GM19239 (cell line): ENCODE measurements at places on chromosomes 4 and X.

- DNase-seq, result no peak
These were observed 298.7 kb upstream of the CLNK start for GRCh38 chr4:10983268-10983667.

DNA sequence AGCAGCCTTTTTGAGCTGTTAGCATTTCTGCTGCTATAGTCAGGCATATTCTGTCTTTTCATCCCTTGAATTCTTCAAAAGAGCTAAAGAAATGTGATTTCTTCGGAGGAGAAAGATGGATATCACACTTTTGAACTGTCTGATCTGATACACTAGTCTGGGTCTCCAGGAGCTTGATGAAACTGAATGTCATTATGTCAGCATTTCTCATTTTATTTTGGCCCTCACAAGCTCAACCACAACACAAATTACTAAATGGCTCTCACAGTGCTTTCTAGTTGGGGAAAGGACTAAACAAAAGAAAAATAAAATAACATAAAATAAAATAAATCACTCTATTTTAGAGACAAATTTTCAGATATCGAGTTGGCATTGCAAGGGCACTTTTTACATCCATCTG, 655.3 kb upstream of the SPANXN1 start:
- DNase-seq, result no peak

- no peak for DNase-seq
These were observed 1293.1 kb downstream of the PCDH19 start for GRCh38 chrX:99117011-99117410.

DNA sequence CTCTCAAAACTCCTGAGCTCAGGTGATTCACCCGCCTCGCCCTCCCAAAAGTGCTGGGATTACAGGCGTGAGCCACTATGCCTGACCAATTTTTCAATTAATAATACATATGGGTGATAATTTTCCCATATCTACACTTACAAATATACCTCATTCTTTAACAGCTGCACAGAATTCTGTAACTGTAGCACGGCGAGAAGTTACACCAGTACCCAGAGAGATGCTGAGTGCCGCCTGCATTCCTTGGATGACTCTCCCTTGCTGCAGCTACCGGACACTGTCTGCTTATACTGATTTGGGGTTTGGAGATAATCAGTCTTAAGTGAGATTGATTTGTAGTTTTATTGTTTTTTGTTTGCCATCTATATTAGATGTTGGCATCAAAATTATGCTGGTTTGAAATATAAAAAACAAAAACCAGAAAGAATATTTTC, 5.8 kb downstream of the TIFA start:
- DNase-seq, result no peak

GRCh38 chrX:38675856-38676255, 114.5 kb downstream of the TSPAN7 start:
- no peak for DNase-seq

GRCh38 chr4:80963051-80963450, 67.5 kb upstream of the BMP3 start:
- no peak for DNase-seq

- no peak for DNase-seq
These were observed 218.9 kb downstream of the FBXW7 start for GRCh38 chr4:152316969-152317368.

DNA sequence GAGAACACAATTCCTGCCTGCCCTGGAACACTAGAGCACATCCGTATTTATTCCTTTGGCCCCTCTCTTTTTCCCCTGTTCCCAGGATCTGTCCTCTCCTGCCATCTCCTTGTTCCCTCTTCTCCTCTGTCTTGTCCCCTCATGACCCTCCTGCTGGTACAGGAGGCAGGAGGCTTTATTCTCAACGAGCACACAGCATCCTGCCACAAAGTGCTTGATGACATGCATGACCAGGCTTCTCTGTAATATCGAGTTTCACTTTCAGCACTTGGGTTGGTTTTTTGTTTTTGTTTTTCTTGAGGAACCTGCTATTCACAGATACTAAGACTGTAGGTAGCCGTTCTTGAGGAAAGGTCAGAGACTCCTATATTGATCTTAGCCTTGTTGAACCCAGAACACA, 35.3 kb downstream of the NALF2 start:
- DNase-seq, result no peak

DNA sequence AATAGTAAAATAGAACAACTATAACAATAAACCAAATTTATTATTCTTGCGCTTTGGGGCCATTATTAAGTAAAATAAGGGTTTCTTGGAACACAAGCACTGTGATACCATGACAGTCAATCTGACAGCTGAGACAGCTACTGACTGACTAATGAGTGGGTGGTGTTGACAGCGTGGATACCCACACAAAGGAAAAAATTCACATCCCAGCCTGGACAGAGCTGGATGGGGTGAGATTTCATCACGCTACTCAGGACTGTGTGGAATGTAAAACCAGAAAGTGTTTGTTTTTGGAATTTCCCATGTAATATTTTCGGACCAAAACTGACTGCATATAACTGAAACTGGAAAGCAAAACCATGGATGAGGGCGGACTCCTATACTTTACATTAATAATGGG, 48.8 kb downstream of the IGFBP7 start:
- DNase-seq, result no peak

- no peak for DNase-seq
These were observed 38.9 kb downstream of the CNGA2 start for GRCh38 chrX:151773434-151773833.

DNA sequence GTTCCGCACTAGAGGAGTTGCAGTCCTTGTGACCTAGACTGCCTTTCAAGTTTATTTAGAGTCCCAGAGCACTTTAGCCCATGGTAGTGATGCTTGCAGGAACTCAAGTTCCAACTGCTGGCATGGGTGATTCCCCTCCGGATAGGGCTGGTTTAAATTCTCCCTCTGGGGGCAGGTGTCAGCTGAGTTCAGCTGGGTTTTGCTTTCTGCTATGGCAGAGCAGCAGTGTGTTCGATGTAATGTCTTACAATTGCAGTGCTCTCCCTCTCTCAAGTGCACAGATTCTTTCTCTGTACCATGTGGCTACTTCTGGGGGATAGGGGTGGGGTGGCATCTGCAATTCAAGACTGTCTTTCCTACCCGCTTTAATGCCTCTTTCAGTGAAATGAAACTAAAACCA, 164.8 kb upstream of the ZIC3 start:
- no peak for DNase-seq

- no peak for DNase-seq
These were observed 23.1 kb downstream of the BANK1 start for GRCh38 chr4:101813604-101814003.

- DNase-seq, result no peak
These were observed 15.9 kb downstream of the DHX15 start for GRCh38 chr4:24568425-24568824.

- no peak for DNase-seq
These were observed 79.2 kb upstream of the ACSL4 start for GRCh38 chrX:109812236-109812635.

DNA sequence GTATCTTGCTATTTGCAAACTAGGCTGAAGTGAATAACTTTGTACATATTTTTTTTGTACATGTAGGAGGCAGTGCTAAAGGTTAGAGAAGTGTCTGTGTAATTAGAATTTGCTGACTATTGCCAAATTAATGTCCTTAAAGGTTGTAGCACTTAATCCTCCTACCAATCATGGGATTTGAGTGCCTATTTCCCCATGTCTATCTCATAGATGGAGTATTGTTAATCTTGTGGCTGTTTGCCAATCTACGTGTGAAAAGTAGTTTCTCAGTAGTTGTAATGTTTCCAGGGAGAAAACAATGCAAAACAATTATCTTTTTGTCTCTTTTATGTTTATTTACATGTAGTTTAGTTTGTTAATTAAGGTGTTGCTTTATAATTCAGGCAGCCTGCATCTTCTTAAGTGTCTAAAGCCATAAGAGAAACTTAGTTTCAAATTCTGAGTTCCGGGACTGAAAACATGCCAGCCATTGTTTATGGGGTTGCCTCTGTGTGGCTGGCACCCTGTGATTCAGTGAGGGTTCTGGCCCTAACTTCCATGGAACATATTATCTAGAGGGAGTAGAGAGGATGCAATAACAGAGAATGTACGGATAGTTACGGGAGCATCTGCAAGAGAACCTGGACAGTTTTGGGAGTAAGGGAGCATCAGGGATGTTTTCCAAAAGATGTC, 142.4 kb downstream of the KLHL8 start:
- DNase-seq, result no peak

GRCh38 chr4:123343400-123344041, 53.1 kb upstream of the SPRY1 start:
- no peak for DNase-seq

- DNase-seq, result no peak
These were observed 96.5 kb downstream of the FRMPD4 start for GRCh38 chrX:12234534-12235329.

GRCh38 chrX:97398030-97398551, 514.4 kb downstream of the RPA4 start:
- DNase-seq, result no peak

- DNase-seq, result no peak
These were observed 23.5 kb downstream of the SPRY1 start for GRCh38 chr4:123419885-123420755.

GRCh38 chrX:68203646-68204045, 229.6 kb downstream of the OPHN1 start:
- no peak for DNase-seq

- no peak for DNase-seq
These were observed 69.8 kb upstream of the FAT4 start for GRCh38 chr4:125244848-125245450.

- no peak for DNase-seq
These were observed 55.5 kb downstream of the CEP135 start for GRCh38 chr4:56004235-56004634.

DNA sequence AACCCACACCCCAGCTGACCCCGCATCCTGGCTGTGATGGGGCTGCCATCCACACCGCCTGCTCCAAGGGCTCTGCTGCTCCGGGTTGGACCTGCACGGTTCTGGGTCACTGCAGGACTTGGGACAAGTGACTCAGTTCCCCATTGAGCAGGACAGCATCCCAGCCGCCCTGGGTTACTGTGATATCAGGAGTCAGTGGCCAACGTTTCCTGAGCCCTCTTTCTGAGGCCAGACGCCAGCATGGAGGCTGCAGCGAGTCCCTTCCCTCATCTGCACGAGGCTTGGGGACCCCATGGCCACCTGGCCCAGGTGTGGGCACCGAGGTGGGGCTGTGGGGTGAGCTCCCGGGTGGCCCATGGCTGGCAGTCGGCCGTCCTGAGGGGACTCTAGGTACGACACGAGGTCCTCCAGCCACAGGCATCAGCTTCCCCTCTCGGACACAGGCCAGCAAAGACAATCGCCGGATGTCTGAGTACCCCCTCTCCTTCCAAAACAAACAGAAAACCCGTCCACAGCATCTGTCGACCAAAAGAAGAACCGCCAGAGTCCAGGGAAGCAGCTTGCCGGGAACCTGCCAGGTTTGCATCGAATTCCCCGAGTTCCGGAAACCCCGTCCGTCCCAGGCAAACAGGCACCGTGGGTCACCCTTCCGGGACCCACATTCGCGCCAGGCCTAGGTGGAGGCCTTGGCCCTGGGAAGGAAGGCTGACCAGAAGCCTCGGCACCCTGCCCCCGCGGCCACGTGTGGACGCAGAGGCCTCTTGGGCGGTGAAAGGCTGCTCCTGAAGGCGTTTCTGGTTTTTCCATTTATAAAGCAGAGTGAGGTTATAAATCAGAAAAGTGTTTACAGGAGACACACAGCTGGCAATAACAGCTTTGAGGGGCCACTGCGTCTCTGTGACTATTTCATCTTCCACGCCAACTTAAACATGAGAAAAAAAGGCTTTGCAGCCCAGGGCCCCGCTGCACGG, 136.0 kb downstream of the FAM53A start:
- no peak for DNase-seq

DNA sequence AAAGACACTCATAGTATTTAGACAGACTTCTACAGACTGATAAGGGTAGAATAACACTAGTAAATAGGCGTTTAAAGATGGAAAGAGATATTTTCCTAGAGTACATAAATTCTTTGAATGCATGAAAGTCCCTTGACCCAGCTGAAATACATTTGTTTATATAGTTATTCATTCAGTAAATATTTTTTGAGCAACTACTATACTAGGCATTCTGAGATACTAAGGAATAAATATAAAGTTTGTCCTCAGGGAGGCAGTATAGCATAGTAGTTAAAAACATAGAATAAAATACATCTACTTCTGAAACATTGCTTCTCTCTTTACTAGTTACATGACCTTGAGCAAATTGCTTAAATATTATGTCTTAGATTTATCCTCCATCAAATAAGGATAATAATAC, 27.4 kb downstream of the HMGN5 start:
- DNase-seq, result no peak

DNA sequence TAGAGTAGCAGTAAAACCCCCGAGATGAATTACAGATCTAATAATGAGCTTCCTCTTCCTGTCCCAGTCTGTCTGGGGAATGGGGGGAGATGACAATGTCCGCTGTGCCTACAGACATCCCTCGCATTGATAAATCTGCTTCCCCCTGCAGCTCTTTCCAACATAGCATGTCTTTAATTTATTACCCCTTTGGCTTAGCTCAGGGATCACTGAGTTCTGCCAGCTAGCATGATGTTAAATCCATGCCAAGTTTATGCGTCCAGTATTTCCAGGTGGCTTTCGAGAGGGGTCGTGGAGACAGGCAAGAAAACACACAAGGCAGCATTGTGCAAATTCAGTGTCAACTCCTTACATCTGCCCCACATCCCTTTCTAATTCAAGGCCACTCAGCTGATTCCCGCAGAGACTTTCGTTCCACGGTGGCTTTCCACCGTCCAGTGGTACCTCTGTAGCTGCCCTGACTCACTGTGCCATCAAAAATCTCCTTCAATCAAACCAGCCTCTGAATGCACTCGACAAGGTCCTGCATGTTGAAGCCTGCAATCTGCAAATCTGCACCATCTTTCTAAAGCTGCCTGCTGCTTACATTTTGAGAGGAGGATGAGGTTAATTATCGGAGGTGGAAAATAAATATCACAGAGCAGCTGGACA, 75.1 kb downstream of the MXRA5 start:
- DNase-seq, result no peak

- peak; percentile 75 for DNase-seq
These were observed 746 bp downstream of the REST start for GRCh38 chr4:56908206-56909085.

DNA sequence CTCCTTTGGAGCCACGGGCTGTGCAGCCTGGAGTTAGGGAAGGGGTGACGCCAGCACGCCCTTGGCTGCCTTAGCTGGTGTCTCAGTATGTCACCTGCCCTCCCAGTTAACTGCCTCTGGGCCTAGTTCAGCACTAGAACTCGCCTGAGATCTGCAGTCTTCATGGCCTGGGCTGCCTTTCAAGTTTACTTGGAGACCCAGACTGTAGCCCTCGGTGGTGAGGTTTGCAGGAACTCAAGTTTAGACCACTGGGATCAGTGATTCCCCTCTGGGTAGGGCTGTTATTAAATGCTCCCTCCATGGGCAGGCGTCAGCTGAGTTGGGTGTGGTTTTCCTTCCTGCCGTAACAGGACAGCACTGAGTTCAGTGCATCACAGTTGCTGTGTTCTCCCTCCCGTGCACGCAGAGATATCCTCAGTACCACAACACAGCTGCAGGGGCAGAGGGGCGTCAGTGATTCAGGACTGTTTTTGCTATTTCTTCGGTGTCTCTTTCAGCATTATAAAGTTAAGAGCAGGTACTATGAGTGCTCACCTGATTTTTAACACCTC, 30.5 kb downstream of the PLAC8 start:
- no peak for DNase-seq
